ENCODE measurements at places on chromosomes 2 and 18.

- H3K4me3 ChIP-seq, result no peak overlapping the region
- H3K4me1 ChIP-seq, result no peaks in the 10 kb centered on the region
- no peaks in the 10 kb centered on the region for H3K36me3 ChIP-seq
- H3K27ac ChIP-seq, result no peak overlapping the region
- no peaks in the 10 kb centered on the region for H3K27me3 ChIP-seq
- no peak for DNase-seq
These were observed 373.6 kb downstream of the NYAP2 start for GRCh38 chr2:225773148-225773547.

DNA sequence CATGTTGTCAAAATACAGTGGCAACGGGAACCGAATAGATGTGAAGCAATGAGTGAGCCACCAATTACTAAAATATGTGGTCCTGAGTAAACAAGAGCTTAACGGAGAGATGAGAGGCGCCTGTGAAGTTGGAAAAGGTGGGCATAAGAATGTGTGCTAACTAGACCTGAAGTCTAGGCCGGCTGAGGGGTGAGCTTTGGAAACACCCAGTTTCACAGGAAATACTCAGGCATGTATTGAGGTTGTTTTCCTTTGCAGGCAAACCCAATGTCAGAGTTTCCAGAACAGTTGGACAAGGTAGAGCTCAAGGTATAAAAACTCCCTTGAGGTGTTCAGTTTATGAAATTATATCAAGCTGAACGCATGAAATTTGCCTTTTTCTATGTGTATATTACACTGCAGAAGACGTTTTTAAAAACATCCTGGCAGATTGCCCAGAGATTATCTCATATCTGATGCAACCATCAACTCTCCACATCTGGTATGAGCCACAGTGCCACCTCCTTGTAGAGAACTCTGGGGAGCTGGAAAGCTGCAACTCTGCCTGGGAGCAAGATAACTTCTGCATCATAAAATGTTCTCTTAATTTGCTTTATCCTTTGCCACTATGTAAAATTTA lies 3.9 kb upstream of the WDSUB1 start:
- H3K36me3 ChIP-seq, result peaks cover 1% of the 10 kb centered on the region
- no peak overlapping the region for H3K4me3 ChIP-seq
- peak overlapping the region; percentile 31 for H3K27ac ChIP-seq
- H3K27me3 ChIP-seq, result no peaks in the 10 kb centered on the region
- peak; percentile 30 for DNase-seq

DNA sequence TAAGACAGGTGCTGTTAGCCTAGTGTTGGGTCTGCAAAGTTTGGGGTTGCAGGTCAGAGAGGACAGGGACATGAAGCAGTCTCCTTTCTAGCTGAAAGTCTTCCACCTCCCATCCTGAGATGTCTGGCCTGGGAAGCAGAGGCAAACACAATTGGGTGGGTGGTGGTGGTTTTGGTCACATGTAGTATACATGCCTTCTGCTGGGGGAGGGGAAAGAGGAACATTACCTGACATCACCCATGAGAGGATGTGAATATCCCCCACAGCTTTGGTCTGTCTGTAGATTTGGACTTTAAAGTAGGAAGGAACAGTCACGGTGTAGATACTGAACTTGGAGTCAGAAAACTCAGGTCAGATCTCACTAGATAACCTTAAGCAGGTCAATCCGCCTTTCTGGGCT lies 4.6 kb upstream of the DNAJC5G start:
- DNase-seq, result no peak
- no peaks in the 10 kb centered on the region for H3K36me3 ChIP-seq

- DNase-seq, result no peak
- no peaks in the 10 kb centered on the region for H3K4me1 ChIP-seq
- H3K4me3 ChIP-seq, result no peak overlapping the region
- H3K27me3 ChIP-seq, result peaks cover 3% of the 10 kb centered on the region
These were observed 58.7 kb upstream of the SP3 start for GRCh38 chr2:174023591-174024523.

DNA sequence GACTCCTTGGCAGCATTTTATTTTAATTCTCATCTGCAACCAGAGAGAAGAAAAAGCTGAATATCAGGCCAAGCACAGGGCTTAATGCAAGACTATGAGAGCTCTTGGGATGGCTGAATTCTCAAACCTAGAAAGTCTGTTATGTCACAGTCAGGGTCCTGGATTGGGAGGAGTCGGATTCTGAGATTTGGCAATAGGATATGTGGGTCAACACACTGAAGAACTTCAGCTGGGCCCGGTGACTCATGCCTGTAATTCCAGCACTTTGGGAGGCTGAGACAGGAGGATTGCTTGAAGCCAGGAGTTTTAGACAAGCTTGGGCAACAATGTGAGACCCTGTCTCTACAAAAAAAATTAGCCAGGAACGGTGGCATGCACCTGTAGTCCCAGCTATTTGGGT lies 102.4 kb downstream of the COL3A1 start:
- H3K27me3 ChIP-seq, result no peaks in the 10 kb centered on the region
- H3K36me3 ChIP-seq, result no peaks in the 10 kb centered on the region

- no peaks in the 10 kb centered on the region for H3K36me3 ChIP-seq
- peak overlapping the region; percentile 60 for H3K27ac ChIP-seq
- no peaks in the 10 kb centered on the region for H3K4me1 ChIP-seq
- DNase-seq, result no peak
These were observed 22.9 kb downstream of the SH3BP4 start for GRCh38 chr2:234974501-234975385.

Data from activated naive CD4-positive, alpha-beta T cell treated with anti-CD3 and anti-CD28 coated beads, Interleukin-2, amount 10 ng/mL, durations not matched to agents 7 days and 5 days (primary cell).